A549 treated with DMSO at 1 μM for 4 hours (cell line): ENCODE measurements at places on chromosomes 1 and 21. TPM values are rescaled to one million over a fixed set of nuclear protein-coding genes. Genes with fewer than 3 reads are reported as not detected.

Gene OBSCN
- 3.9 to 6.4 TPM (median 5.8 TPM) in 5 replicates for total RNA-seq

Gene CACHD1
- total RNA-seq = 1.7 to 2.0 TPM (median 1.9 TPM) in 5 replicates

Gene TRIM45
- 1.1 to 1.5 TPM (median 1.3 TPM) in 5 replicates for total RNA-seq

Gene ADORA1
- total RNA-seq = 0.62 to 1.5 TPM (median 1.3 TPM) in 5 replicates

Gene CHIT1
- not detected in 5 replicates for total RNA-seq

Gene PDZK1IP1
- 6.1 to 9.3 TPM (median 7.9 TPM) in 5 replicates for total RNA-seq

Gene PADI4
- total RNA-seq = 0.09 TPM in 1 of 5 replicates, not detected in the others

Gene HJV
- total RNA-seq = not detected in 5 replicates

Gene HMGCS2
- not detected in 5 replicates for total RNA-seq

Gene DMRTA2
- 0.14 to 0.26 TPM (median 0.18 TPM) in 5 replicates for total RNA-seq

Gene CELA3B
- not detected in 5 replicates for total RNA-seq

Gene LCE3E
- total RNA-seq = not detected in 5 replicates

Gene CYP4A22
- total RNA-seq = not detected in 5 replicates

Gene TSTD1
- 0.21 to 0.46 TPM (median 0.24 TPM) in 3 of 5 replicates, not detected in the others for total RNA-seq

Gene KCNJ6
- total RNA-seq = 1.6 to 2.9 TPM (median 2.4 TPM) in 5 replicates

Gene CFHR5
- total RNA-seq = not detected in 5 replicates

Gene TEDDM1
- total RNA-seq = not detected in 5 replicates

Gene NMNAT2
- total RNA-seq = 0.51 to 0.85 TPM (median 0.60 TPM) in 5 replicates

Gene ARHGEF11
- total RNA-seq = 17.4 to 23.5 TPM (median 20.7 TPM) in 5 replicates

Gene SLC44A5
- 0.06 to 0.11 TPM (median 0.09 TPM) in 4 of 5 replicates, not detected in the other for total RNA-seq

Gene ZBTB8A
- 2.9 to 4.6 TPM (median 4.0 TPM) in 5 replicates for total RNA-seq

Gene TRIM67
- 0.17 to 0.28 TPM (median 0.22 TPM) in 5 replicates for total RNA-seq

Gene C1orf141
- not detected in 5 replicates for total RNA-seq

Gene PGBD5
- 0.66 to 1.5 TPM (median 0.97 TPM) in 5 replicates for total RNA-seq

Gene LRRC38
- not detected in 5 replicates for total RNA-seq

Gene KCND3
- 0.01 to 0.02 TPM in 2 of 5 replicates, not detected in the others for total RNA-seq

Gene TATDN3
- total RNA-seq = 11.3 to 17.8 TPM (median 13.3 TPM) in 5 replicates

Gene GSTM5
- total RNA-seq = not detected in 5 replicates

Gene GPR37L1
- total RNA-seq = 0.13 to 0.22 TPM (median 0.15 TPM) in 5 replicates

Gene UQCRHL
- total RNA-seq = 5.7 to 8.0 TPM (median 6.9 TPM) in 5 replicates

Gene HYI
- total RNA-seq = 13.3 to 16.7 TPM (median 13.9 TPM) in 5 replicates

Gene C8A
- not detected in 5 replicates for total RNA-seq

Gene RSPH1
- total RNA-seq = 0.45 to 0.94 TPM (median 0.67 TPM) in 5 replicates

Gene RUNX3
- total RNA-seq = 5.1 to 9.6 TPM (median 6.2 TPM) in 5 replicates

Gene AADACL3
- total RNA-seq = not detected in 5 replicates

Gene CEP104
- total RNA-seq = 11.8 to 21.4 TPM (median 18.3 TPM) in 5 replicates

Gene ZZZ3
- total RNA-seq = 18.5 to 25.8 TPM (median 20.2 TPM) in 5 replicates

Gene NCAM2
- not detected in 5 replicates for total RNA-seq

Gene OR2T3
- total RNA-seq = not detected in 5 replicates

Gene PADI1
- 1.7 to 2.6 TPM (median 1.9 TPM) in 5 replicates for total RNA-seq

Gene RGS1
- not detected in 5 replicates for total RNA-seq

Gene ADCY10
- total RNA-seq = 0.08 to 0.17 TPM (median 0.12 TPM) in 5 replicates

Gene TMPRSS15
- not detected in 5 replicates for total RNA-seq

Gene ARHGAP29
- total RNA-seq = 16.9 to 23.8 TPM (median 20.2 TPM) in 5 replicates

Gene FBXO42
- 9.0 to 10.3 TPM (median 9.2 TPM) in 5 replicates for total RNA-seq
